ENCODE measurements at places on chromosomes 1 and 21.

DNA sequence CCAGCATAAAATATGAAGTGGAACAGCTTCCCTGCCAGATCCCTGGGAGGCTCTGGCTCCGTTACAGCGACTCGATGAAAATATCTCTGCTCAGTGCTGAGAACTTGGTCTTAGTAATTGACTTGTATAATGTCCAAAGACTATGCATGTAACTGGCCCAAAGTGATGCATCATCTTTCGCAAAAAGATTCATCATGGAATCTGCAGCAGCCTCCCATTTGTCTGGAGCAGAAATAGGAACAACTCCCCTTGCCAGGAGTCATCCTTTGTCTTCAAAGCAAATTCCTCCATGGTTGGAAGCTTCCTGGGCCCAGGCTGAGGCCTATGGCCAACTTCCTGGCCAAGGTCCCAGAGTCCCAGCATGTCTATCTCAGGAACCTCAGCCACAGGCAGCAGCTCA, 16.9 kb upstream of the SLC6A17 start:
- DNase-seq: no peak

- DNase-seq: no peak
Measured at GRCh38 chr21:29701676-29702075, 238.1 kb downstream of the GRIK1 start.

- no peak for DNase-seq
Measured at GRCh38 chr1:230869500-230869899, 1.2 kb upstream of the C1orf198 start.

DNA sequence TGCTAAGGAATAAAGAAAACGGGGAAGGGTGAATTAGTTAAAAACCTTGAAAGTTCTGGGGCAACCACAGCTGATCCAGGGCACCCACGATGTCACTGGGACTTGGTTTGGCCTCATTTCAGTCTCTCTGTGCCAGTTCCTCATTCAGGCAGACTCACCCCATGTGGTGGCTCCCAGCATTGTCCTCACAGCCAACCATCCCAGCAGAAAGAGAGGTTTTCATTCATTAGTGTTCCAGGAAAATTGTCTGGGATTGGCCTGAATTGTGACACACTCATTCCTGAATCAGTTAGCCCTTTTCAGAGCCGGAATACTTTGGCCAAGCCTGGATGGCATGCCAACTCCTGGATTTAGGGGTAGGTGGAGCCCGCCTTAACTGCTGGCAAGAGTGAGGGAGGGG, 367.7 kb downstream of the PRDM2 start:
- no peak for DNase-seq

- DNase-seq: peak; percentile 61
Measured at GRCh38 chr1:33346927-33347649, 26.2 kb upstream of the A3GALT2 start.

DNA sequence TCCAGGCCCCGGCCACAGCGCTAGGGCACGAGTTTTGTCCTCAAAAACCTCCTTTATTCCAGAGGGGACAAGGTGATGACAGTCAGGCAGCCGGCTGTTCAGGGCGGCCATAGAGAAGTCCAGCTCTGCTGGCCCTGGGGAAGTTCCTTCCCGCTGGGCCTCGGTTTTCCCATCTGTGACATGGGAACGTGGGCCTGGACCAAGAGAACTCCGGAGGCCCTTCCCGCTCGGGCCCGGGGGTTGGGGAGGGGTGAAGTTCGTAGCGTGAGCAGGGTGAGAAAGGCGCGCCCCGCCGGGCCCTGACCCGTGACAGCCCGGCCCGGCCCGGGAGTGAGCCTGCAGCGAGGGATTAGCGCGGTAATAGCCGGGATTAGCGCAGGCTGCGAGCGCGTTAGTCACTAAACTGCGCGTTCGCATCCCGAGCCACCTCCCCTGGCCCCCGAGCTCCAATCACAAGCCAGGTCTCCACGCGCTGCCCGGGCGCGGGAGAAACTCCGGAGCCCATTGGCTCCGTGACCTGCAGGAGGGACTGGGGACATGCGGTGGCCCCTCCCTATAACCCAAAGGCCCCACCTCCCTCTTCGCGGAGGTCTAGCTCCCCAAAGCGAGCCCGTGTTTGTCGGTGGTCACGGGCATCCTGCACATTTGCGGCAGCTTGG, 29.8 kb upstream of the PADI2 start:
- no peak for DNase-seq

- no peak for DNase-seq
Measured at GRCh38 chr1:187236676-187237075, 407.9 kb downstream of the PLA2G4A start.

DNA sequence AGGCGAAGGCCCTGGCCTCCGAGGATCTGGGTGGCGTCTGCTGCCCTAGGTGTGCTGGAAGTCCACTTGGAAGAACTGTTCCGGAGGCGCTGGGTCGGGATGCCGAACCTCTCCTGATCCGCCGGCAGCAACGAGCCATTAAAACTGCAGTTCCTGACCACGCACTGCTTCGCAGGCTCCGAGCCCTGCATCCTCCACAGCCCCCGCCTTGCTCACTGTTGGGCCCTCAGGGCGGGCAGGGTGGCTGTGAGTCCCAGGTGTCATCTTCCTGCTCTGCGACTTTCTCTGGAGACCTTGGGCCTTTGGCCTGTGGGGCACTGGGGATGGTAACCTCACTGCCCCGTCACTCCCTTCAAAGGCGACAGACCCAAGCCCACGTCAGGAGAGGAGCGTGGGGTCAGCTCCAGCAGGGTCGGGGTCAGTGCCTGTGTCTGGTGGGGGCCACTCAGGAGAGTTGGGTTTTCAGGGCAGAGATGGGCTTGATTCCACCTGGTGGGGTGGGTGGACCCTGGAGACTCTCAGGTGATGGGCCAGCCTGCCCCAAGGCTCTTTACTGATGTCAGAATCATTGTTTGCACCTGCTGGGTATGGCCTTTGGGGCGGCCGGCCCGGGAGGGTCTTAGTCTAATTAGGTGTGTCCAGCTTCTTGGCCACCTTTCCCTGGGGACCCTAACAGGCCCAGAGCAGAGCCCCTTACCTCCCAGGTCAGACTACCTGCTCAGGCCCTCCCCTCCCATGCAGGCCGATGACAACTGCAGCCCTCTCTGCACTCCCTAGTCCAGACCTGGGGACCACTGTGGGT, 3.1 kb downstream of the PRXL2B start:
- no peak for DNase-seq

- no peak for DNase-seq
Measured at GRCh38 chr21:43644609-43645008, 14.7 kb downstream of the HSF2BP start.

DNA sequence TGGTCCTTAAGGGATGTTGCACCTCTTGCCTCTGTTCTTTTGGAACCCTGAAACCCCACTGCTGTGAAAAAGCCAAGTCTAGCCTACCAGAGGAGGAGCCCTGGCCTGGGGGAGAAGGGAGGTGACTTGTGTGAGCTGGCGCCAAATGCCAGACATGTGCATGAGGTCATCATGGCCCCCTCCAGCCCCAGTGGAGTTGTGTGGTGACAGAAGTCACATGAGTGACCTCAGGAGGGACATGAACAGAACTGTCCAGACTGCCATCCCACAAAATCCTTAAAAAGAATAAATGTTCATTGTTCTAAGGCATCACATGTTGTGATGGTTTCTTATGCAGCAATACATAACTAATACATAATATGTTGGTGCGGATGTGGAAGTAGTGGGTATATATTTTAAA, 10.8 kb downstream of the HHAT start:
- no peak for DNase-seq

DNA sequence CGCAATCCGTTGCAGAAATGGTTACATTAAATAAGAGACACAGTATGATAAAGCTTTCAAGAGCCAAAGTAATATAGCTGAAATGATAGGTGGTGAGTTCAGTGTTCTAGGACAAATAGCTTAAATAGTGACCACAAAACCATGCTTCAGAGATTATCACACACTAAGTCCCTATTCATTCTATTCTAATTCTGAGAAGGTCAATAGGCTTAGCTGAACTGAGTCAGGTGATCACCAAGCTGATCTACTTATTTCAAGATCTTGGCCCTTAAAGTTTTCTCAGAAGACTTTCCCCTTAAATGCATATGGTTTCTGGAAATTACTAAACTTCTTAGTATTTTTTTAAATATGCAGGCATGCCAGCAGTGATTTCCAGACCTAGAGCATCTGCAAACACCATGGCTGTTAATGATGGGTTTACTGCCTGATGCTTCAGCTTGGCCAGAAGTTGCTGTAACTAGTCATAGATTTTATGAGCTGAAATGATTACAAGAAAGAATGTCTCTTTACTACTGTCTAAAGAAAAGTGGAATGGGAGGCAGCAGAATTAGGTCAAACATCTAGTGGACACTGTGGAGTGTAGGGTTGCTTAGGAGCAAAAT, 242.9 kb downstream of the ST6GALNAC3 start:
- DNase-seq: no peak

- peak; percentile 49 for DNase-seq
Measured at GRCh38 chr1:216723274-216723780, at the start of gene ESRRG. Gene ESRRG, minus strand, starts transcription at chr1:216723429. Its CDS starts 130 bp downstream, at chr1:216723299.

DNA sequence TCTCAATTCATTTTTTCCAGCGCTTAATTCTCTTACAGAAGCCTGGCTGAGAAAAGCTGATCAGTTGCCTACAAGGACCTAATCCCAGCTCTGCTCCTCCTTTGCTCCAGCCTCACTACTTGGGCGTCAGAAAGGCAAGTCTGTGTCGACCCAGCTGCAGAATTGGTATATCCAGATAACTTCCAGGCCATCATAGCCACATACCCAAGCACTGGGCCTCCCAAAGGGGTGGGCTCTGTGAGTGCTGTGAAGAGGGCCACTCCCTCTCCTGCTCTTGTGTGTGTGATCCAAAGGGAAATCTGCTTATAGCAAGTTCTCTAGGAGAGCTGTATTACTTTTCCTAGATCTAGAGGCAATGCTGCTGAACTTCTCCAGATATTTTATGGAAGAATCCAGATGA, 18.1 kb downstream of the LMOD1 start:
- no peak for DNase-seq

DNA sequence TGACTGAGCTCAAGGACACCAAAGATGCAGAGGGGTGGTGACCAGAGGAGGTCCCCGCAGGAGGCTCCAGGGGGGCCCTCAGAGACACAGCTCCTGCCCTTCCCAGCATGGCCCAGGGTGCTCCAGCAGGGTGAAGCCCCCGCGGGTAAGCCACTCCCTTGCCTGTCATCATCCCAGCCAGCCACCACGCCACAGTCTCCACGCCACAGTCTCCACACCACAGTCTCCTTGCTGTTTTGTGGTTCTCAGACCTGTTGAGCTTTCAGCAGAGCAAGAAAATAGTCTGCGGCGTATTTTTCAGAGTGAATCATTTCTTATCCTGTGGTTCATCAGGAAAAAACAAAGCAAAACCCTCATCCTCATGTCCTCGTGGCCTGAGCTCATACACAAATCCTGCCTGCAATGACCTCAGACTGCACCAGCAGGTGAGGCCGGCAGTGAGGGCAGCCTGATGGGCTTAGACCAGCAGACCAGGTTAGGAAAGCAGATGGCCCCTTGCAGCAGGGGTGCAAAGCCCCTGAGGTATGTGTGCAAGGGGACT, 25.7 kb upstream of the ABCG1 start:
- no peak for DNase-seq

- no peak for DNase-seq
Measured at GRCh38 chr1:219773775-219774174, 154.6 kb downstream of the SLC30A10 start.

- DNase-seq: no peak
Measured at GRCh38 chr21:31030367-31031106, 7.7 kb downstream of the KRTAP19-8 start.

GRCh38 chr1:176220100-176220689, 13.1 kb upstream of the COP1 start:
- DNase-seq: no peak

GRCh38 chr1:15258833-15259621, 12.0 kb downstream of the FHAD1 start:
- DNase-seq: no peak

GRCh38 chr21:36178349-36178748, 21.7 kb downstream of the DOP1B start:
- no peak for DNase-seq

DNA sequence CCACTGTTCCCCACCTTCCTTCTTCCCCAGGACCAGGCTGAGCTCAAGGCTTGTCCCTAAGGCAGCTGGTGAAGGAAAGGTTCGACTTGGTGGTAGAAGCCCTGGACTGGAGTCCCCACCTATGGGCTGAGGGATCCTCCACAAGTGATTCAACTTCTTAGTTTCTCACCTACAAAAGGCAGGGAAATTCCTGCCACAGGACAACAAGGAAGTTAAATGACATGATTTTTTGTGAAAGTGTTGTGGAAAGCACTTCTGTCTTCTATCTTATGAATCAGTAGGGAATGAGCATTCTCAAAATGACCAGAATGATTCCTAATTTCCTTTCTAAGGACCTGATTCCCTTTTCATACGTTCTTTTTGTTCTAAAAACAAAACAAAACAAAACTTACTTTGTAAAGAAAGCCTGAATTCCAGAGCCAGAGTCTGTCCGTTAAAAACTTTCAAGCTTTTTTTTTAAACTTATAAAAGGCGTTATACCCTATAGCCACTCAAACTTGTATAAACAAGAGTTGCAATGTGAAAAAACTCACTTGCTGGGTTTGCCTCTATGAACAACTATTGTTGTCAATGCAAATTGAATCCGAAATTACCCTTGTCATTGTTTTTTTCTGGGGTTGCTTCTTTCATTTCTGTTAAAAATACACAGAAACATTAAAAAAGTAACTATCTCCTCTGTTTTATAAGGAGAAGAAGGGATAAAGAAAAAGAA, 12.2 kb downstream of the KCNJ15 start:
- DNase-seq: no peak

DNA sequence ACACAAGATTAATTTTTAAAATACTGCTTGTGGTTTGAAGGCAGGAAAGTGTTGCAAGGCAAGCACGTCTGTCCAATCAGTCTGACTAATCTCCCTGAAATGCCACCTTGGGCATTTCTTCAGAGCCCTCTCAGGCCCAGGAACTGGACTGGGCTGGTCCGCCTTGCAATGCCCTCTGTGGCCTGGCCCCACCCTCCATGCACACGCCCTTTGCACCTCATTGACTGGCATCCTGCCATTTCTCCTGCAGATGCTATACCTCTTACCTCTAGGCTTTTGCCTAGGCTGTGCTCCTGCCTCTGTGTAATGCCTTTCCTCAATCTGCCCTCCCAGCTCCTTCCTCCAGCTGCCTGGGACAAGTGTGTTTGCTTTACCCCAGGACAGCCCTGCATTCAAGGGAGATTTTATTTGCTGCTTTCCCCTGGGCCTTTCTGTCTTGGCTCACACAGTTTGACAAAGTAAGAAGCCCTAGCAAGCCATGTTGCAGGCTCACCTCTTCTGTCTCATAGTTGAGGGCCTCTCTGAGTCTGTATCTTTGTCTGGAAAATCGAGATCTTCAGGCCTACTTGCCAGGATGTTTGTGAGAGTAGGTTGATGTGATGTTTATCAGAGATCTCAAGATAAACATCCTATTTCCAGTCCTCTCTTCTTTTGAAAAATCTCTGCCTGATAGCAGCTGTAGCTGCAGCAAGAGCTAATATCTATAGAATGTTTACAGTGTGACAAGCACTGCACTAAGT, 149.2 kb upstream of the JUN start:
- peak; percentile 75 for DNase-seq

GRCh38 chr21:46052703-46053651, 44.9 kb upstream of the COL6A2 start:
- DNase-seq: no peak

GRCh38 chr1:73310797-73311381, 887.1 kb downstream of the LRRIQ3 start:
- DNase-seq: no peak

All from body of pancreas (tissue), 4 donors.